Activated CD8-positive, alpha-beta memory T cell treated with anti-CD3 and anti-CD28 coated beads for 1 hour (primary cell): ENCODE measurements at places on chromosomes 12 and 14.

DNA sequence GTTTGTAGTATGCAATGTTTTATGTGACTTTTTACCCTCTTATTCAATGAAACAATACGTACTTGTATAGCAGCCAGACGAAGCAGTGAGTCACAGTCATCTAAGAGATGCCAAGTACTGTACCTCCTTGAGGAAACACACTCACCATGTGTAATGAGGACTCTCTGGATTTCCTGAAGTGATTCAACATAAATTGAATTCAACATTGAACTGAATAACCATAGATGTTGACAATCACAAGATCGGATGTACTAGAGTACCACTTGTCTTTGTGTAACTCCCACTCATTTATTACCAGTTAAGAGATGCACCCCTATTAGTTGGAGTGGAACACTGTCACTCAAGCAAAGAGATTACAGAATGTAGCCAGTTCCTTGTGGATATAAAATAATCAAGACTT is 175.2 kb upstream of the HMGA2 start:
- no peak for DNase-seq

GRCh38 chr14:92398888-92399636 is 76.1 kb downstream of the SLC24A4 start:
- DNase-seq: no peak

DNA sequence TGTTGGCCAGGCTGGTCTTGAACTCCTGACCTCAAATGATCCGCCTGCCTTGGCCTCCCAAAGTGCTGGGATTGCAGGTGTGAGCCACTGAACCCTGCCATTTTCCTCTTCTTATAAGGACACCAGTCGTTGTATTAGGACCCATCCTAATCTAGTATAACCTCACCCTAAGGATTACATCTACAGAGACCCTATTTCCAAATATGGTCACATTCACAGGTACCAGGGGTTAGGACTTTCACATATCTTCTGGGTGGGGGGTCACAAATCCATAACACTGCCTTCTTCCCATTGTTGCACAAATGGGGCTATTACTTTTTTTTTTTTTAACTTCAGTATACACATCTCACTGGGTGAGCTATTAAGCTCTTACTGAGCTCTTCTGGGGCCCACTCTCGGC is 38.6 kb downstream of the ARF6 start:
- no peak for DNase-seq

DNA sequence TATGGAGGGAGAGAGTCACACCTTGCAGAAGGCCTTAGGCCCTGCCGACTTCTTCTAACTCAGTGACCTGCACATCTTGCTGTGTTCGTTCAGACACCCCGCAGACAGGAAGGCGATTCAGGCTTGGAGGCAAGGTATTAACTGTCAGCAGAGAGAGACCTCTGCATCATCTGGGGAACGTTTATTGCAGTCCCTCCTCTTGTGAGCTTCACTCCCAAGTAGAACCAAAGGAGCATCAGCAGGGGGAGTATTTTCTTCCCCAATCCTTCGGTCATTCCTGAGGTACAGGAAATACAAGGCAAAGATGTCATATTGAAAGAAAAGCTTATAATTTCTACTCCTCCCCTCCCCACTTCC is 217.9 kb downstream of the CRADD start:
- no peak for DNase-seq

DNA sequence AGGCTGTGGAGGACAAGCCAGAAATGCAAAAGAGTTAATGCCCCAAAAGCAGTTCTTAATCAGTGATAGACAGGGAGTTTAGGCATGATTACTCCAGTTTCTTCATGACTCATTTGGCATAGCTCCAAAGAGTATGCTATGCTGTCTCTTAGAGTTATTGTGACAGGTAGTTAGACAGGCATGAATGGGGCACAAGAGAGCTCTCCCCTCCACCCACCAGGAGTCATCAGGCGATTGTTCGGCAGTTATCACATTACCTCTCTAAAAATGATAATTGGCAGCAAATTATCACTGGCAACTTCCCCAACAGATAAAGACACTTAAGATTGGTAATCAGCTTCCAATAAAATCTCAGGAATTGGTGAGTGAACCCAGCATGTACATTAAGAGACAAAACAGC is 320.1 kb downstream of the DAD1 start:
- no peak for DNase-seq

GRCh38 chr12:9404469-9405260 is 196.5 kb upstream of the PZP start:
- no peak for DNase-seq

GRCh38 chr12:131755305-131756113 is 44.6 kb downstream of the SFSWAP start:
- DNase-seq: no peak

- no peak for DNase-seq
Observed at GRCh38 chr12:98873776-98874175, 228.7 kb downstream of the APAF1 start.

DNA sequence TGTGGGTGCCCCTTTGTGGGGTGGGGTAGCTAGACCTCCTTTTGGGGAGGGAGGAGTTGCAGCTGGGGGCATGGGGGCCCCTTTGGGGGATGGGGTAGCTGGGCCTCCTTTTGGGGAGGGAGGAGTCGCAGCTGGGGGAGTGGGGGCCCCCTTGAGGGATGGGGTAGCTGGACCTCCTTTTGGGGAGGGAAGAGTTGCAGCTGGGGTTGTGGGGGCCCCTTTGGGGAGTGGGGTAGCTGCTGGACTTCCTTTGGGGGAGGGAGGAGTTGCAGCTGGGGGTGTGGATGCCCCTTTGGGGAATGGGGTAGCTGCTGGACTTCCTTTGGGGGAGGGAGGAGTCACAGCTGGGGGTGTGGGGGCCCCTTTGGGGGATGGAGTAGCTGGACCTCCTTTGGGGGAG is 7.0 kb downstream of the NACA start:
- no peak for DNase-seq

DNA sequence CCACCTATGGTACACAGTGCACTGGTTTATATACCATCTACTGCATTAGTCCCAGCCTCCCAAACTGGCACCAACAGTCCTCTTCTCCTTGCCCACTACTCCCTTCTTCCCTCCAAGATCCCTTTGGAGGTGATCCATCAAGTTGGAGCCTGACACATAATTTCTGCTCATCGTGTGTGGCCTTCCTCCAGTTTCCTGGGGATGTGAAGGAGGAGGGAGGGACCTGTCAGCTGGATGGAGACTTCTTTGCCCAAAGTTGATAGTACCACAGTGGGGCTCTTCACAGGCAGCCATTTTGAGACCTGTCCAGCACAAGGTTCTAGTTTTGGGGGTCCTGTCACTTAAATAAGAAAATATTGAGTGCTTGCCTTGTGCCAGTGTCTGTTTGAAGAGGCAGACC is 17.1 kb upstream of the CTDSP2 start:
- DNase-seq: no peak
